ENCODE measurements at places on chromosomes 3 and 15.

- DNase-seq: no peak
Measured at GRCh38 chr15:52308446-52309153, 13.0 kb upstream of the MYO5C start.

DNA sequence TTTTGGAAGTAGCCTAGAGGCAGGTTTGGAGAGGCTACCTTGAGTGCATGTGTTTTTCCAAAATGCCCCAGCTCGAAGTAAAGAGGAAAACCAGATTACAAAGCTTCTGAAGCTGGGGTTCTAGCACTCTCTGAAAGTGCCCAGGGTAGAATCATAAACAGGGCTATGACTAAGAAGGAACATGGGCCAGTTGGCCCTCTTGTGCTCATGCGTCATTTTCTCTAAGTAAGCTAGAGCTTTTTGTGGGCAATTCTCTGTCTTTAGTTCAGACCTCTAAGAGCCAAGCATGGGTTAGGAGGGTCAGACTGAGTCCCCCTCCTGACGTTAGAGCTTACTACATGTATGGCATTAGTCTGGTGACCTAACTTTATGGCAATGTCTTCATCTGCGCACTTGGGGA is 129.5 kb upstream of the UMPS start:
- DNase-seq: no peak

DNA sequence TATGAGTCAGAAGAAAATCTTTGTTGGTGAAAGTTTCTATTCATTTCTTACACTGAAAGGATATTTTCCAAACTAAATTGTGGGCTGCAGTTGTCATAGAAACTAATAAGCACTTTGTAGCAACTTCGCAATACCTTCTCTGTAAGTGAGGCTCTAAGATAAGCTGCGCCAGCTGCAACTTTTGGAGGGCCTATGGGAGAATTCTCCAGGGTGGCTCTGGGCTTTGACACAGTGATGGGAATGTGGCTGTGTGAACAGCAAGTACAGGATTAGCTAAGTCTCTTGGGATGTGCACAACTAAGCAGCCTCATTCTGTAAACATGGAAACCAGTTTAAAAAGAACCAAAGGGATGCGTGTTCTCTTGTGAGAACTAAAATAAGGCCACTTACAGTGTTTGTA is 124.6 kb upstream of the SGO1 start:
- no peak for DNase-seq

- DNase-seq: no peak
Measured at GRCh38 chr3:43178891-43179366, 73.0 kb upstream of the POMGNT2 start.

DNA sequence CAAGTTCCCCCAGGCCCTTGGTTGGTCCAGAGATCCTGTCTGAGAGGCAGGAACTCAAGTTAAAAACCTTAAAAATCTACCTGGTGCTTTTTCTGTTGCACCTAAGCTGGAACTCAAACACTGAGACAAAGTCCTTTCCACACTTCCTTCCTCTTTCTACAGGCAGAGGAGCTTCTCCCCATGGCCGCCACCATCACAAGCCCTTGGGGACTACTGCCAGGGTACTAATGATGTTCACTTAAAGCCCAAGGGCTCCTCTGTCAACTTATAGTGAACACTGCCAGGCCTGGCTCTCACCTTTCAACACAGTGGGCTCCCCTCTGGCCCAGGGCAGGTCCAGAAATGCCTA is 26.0 kb downstream of the TM4SF18 start:
- no peak for DNase-seq

DNA sequence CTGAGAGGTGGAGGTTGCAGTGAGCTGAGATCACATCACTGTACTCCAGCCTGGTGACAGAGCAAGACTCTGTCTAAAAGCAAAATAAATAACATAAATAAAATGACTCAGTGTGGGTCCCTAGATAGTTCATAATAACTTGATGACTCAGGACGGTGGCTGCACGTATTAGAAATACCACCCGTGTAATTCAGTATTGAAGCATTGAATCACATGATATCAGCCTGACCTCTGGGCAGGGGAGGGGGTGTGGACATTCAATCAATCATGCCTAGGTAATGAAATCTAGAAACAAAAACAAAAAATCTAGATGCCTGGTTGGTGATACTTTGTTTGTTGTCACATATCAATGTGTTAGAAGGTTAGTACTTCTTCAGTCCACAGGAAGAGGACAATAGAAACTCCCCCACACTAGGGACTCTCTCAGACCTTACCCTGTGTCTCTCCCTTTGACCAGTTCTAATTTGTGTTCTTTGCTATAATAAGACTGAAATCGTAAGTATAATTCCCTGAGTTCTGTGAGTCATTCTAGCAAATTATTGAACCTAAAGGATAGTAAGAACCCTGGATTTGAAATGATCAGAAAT is 177.3 kb downstream of the GAP43 start:
- no peak for DNase-seq

- no peak for DNase-seq
Measured at GRCh38 chr3:10450494-10451440, 54.6 kb downstream of the ATP2B2 start.

GRCh38 chr3:88997260-88997659 is 110.2 kb upstream of the EPHA3 start:
- DNase-seq: no peak

DNA sequence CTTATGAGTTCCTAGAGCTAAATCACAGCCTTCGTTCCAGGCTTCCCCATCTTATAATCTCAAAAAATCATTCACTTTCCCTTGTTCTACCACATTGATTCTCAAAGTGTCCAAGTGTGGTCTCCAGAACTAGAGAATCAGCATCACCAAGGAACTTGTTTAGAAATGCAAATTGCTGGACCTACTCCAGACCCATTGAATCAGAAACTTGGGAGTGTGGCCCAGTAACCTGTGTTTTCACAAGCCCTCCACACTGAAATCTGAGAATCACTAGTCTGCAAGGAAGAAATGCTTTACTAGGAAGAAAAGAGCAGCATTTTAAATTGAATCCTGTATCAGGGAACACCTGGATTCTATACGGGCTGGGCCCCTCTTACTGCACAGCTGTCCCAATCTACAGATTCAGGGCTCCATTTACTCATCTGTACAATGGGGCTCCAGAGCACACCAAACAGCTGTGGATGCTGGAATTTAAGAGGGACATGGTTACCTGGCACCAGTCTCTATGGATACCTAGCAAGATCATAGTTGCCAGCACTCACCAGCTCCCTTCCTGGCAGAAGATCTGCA is 3.9 kb downstream of the MEGF11 start:
- no peak for DNase-seq

DNA sequence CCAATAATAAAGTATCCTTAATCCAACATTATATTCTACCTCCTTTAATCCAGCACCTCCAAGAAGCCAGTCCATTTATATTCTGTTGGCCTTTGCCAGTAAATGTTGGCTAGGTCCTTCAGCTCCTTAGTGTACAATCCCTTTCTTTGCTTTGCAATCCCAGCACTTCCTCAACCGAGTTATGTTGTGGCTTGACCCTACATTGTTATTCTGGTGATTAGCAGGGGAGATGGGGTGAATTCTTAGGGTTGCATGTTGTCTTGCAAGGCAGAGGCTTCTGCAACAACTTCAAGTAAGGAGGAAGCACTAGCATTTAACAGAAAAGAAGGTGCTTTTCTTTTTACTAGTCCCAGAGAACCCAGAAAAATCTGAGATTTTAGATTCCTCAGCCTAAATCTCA is 127.2 kb downstream of the CD47 start:
- DNase-seq: no peak

- DNase-seq: no peak
Measured at GRCh38 chr3:47741925-47742324, 39.8 kb downstream of the SMARCC1 start.

DNA sequence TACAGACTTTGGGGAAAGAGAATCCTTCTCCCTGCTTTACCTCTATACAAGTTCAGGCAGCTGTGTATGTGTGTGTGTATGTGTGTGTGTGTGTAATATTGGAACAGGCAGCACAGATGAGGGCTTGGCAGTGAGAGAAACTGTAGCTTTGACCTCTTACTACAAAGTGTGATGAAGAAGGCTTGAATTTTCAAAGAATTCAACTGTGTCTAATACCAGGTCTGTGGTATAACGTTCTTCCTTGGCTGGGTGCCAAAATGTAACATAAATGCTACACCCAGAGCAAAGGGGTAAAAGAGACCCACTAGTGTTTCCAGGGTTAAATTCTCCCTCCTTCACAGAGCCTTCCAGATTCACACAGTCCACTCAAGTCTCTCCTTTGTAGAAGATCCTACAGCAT is 51.1 kb downstream of the CHST2 start:
- DNase-seq: no peak
